NCI-H2227 treated with DMSO at 0.1 percent for 48 hours (cell line): ENCODE measurements at places on chromosomes 1 and 21.

DNA sequence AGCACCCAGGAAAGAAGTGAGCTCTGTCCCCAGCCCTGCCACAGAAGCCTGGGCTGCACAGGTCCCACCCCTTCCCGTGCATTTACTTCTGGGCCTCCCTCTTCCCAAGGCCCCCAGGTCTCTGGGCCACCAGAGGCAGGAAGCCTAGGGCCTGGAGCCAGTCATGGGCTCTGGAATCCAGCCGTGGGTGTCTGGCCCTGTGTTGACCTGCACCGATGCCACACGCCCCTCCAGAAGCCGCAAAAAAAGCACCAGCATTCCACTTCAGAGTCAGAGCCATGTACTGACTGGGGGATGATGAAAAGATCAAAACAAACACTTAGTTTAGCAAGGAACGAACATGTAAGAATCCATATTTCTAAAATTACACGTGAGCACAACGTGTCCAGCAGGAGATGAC is 141.7 kb downstream of the NPHP4 start:
- DNase-seq, result no peak

- DNase-seq, result no peak
These were observed 380.5 kb upstream of the VAMP3 start for GRCh38 chr1:7390604-7391000.

DNA sequence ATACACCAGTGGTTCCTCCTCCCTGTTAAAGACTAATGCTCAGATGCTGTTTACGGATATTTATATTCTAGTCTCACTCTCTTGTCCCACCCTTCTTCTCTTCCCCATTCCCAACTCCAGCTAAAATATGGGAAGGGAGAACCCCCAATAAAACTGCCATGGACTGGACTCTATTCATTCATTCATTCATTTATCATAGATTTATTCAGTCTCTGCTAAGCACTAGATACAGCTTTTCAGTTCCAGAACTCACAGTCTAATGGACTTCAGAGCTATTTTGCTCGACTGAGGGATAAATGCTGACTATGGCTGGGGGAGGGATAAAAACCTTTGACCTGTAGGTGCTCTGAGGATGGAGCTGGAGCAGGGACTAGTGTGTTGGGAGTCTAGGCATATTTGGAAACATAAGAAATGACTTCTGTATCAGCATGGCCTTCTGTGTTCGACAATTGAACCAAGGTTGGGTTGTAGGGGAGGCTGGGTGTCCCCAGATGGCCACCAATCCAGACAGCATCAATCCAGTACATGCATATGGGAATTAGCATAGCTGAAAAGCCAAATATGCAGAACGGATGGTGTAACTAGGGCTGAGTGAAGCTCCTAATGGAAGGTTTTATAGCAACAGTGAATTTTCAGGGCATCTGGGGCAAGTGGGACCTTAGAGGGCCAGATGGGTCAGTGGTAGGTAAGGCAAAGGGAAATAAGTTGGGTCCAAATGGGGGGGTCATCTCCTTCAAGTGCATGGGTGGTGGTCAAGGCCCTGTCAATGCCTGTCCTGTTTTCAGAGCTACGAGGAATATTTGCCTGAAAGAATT is 4.1 kb downstream of the APOA2 start:
- no peak for DNase-seq

- no peak for DNase-seq
These were observed 821 bp upstream of the KHDRBS1 start for GRCh38 chr1:32012709-32013385.

DNA sequence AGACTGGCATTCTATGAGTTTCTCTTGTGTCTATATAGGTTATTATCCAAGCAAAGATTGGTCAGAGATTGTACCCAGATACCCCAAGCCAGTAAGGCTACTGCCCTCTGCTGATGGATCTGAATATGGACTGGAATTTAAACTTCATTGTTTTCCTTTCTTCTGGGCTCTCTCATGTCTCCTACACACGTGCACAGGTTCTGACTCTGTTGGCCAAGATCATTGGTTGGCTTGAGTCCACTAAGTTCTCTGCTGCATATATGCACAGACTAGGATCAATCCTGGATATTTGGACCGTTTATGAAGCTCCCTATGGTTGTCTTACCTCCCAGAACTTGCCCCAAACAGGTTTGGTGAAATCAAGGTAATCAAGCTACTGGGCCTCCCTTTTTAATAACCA is 69.7 kb downstream of the CC2D1B start:
- peak; percentile 44 for DNase-seq

- DNase-seq, result no peak
These were observed 13.8 kb downstream of the MIER1 start for GRCh38 chr1:66938613-66939012.

DNA sequence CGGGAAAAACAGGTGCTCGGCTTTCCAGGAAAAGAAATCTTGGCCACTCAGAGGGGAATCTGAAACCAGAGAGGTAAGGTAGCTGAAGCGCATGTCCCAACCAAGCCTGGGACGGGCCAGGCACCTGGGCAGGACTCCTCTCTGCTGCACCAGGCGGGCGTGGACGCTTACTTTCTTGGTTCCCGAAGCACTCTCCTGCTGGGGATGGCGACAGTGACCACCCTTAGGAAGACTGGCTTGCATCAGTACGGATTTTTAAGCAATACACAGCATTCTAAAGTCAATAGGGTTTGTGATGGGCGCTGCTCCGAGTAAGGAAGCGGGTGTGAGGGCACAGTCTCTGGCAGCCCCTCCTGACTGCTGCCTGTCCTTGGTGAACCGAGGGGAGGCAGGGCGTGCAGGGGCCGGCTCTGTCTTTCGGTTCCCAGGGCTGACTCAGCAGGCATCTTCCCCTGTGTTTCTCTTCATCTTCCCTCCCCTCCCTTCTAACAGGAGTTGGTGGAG is 74.9 kb upstream of the ANGPTL1 start:
- DNase-seq, result no peak

DNA sequence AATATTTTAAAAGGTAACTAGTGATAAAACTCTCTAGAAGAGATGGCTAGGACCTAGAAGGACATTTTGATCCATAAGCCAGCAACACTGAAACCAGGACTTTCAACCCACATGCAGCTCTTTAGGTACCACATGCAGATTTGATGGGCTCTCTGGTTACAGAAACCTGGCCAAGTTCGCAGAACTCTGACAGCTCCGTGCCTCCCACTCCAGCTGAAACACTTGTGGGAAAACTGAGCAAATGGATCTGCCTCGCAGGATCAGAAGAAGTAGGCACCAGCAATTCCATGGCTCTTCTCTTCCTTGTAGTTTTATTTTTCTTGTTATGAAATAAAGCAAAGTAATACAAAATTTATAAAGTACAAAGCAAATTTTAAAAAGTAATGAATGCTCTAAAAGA is 58.5 kb downstream of the ST6GALNAC5 start:
- DNase-seq, result no peak

- DNase-seq, result no peak
These were observed 415 bp upstream of the LAD1 start for GRCh38 chr1:201399352-201400126.
